Activated effector memory CD4-positive, alpha-beta T cell treated with anti-CD3 and anti-CD28 coated beads, Interleukin-2, amount 50 U/mL, for 16 hours (primary cell): ENCODE measurements at places on chromosomes 12 and 14.
A peak's percentile ranks its signal among the peaks of the same experiment; 100 is the strongest.

DNA sequence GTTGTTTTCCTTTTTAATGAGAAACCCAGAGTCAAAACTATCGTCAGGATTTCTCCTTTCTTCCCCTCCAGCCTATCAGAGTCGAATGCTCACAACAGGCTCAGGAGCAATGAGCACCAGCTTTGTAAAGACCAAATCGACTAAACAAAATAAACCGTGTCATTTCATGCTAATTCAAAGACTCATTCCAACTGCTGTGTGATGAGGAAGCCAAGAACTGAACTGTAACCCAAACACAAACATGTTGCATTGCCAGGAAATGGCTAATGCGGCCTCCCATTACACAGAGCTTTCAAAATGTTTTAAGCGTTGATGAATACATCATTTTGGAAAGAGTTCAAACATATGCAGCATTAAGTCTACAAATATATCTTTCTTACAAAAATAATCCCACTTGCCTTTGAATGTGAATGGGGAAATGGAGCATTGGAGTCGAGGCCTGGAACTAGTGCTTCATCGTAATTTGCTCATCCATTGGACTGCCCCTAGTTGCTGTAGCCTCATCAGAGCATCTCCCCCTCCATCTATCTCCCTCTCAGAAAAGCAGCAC is 349.5 kb downstream of the GXYLT1 start:
- no peak for DNase-seq

DNA sequence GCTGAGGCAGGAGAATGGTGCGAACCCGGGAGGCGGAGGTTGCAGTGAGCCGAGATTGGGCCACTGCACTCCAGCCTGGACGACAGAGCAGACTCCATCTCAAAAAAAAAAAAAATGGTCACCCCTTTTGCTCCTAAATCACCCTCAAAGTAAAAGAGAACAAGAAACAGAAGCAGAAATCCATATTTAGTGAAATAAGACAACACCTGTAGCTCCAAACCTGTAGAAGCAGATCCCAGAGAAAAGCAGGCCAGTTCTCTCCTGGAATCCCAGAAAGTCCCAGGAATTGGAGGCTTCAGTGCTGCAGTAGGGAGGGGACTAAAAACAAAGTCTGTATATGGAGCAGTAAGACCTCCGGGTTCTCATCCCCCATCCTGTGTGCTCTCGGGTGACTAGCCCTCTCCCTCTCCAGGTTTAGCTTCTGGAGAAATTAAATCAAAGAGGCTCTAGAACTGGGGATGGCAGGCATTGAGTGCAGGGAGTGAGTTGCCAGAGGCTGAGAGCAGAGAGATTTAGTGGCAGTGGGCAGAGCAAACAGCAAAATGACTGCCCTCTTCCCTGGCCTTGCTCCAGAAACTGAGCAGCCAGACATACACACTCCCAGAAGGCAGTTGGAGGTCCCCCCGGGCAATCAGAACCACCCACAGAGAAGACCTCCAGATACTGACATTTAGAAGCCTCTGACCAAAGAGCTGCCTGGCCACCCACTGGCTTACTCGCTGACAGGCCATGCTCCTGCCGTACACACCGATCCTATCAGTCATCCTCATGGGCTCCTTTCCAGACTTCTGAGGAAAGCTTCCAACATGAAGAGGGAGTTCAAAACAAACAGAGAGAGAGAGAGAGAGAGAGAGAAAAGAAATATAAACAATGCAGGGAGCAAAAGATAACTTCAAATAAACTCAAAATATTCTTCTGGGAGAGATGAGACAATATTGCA is 6.3 kb upstream of the MLXIP start:
- no peak for DNase-seq

- DNase-seq = peak; percentile 74
Observed at GRCh38 chr12:76144245-76144549, 59.7 kb upstream of the NAP1L1 start.

GRCh38 chr12:802242-803120 is 50.1 kb downstream of the WNK1 start:
- no peak for DNase-seq

- no peak for DNase-seq
Observed at GRCh38 chr12:17759982-17760381, 330.0 kb downstream of the RERGL start.

GRCh38 chr12:127640181-127640886 is 626.6 kb upstream of the TMEM132C start:
- DNase-seq = no peak

DNA sequence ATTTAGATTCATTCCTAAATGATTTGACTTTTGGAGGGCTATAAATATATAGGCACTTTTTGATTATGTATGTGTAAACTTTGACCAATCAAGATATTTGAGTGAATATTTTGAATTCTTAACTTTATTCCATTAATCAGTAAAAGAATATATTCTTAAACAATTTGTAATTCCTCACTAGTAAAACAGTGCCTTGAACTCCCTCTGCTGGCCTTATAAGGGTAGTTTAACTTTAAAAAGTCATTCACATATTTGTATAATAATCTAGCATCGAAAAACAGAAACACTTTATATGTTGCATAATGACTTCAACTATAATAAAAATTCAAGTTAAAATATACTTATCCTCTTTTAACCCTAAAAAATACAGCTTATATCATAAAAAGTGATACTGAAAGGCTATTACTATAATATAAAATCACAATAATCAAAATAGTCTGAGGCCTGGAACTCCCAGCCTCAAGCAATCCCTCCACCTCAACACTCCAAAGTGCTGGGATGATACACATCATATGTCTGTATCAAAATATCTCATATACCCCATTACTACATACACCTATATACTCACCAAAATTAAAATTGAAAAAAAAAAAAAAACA is 31.2 kb downstream of the CCDC59 start:
- no peak for DNase-seq

- DNase-seq = no peak
Observed at GRCh38 chr14:74573421-74574089, 38.5 kb downstream of the LTBP2 start.

GRCh38 chr12:120620624-120621023 is 19.8 kb upstream of the CABP1 start:
- no peak for DNase-seq

GRCh38 chr12:24718617-24719016 is 230.3 kb downstream of the BCAT1 start:
- no peak for DNase-seq

DNA sequence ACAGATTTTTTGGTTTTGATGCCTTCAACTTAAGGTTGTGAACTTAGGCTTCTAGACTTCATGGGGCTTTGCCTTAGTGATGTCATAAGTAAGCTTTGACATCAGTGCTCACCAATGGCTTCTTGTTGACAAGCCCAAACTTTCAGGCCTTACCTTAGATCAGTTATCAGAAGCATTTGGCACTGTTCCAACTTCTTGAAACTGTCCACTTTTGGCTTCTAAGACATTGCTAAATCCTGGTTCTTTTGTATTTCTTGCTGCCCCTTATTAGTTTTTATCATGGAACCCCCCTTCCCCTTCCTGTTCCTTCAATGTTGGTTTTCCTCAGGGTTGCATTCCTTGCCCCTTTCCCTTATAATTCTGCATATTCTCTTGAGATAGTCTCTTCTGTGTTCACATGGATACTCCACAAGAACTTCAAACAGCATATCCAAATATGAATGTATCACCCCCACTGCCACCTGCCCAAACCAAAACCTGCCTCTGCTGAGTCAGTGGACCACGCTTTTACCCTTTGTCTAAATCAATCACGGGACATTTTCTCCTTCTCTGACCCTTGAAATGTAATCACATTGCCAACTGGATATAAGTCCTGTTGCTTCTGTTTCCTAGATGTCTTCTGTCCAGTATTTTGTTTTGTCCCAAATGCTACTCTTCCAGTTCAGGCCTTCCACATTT is 7.9 kb downstream of the PFKM start:
- no peak for DNase-seq

DNA sequence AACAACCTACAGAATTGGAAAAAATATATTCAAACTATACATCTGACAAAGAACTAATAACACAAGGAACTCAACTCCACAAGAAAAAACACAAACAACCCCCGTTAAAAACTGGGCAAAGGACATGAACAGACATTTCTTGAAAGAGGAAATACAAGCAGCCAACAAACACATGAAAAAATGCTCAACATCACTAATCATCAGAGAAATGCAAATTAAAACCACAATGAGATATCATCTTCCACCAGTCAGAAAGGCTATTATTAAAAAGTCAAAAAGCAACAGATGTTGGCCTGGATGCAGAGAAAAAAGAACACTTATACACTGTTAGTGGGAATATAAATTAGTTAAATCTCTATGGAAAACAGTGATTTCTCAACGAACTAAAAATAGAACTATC is 82.6 kb upstream of the CCDC91 start:
- no peak for DNase-seq

- DNase-seq = no peak
Observed at GRCh38 chr12:5102806-5103205, 59.1 kb downstream of the KCNA5 start.

GRCh38 chr14:95054346-95055280 is 102.7 kb downstream of the DICER1 start:
- DNase-seq = peak; percentile 41

DNA sequence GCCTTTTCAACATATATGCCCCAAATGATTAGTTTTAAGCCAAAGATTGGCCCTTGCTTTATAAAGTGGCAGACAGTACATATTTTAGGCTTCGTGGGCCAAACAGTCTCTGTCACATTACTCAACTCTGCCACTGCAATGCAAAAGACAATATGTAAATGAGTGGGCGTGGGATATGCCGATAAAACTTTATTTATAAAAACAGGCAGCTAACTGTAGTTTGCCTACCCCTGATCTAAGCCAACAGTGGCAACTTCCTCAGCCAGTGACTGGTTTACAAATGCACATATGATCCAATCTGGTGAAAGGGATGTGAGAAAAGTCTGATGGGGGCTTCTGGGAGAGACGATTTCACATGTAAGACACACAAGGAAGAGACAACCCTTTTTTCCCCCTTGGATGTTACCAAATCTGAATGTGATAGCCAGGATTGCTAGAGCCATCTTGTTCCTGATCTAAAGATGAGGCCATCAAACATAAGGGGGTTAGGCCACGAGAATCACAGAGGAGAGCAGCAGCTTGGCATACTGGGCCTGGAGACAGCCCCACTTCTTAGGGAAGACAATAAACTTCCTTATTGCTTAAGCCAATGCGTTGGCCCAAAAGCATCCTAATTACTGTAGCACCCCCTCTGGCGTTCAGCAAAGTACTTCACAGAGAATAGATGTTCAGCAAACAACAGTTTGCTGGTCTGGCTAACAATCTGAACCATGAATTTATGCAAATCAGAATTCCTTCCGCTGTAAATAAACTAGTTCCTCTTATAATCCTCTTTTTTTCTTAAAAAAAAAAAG is 75.2 kb upstream of the TMCC3 start:
- no peak for DNase-seq
